ENCODE measurements at places on chromosomes 12 and 14.

DNA sequence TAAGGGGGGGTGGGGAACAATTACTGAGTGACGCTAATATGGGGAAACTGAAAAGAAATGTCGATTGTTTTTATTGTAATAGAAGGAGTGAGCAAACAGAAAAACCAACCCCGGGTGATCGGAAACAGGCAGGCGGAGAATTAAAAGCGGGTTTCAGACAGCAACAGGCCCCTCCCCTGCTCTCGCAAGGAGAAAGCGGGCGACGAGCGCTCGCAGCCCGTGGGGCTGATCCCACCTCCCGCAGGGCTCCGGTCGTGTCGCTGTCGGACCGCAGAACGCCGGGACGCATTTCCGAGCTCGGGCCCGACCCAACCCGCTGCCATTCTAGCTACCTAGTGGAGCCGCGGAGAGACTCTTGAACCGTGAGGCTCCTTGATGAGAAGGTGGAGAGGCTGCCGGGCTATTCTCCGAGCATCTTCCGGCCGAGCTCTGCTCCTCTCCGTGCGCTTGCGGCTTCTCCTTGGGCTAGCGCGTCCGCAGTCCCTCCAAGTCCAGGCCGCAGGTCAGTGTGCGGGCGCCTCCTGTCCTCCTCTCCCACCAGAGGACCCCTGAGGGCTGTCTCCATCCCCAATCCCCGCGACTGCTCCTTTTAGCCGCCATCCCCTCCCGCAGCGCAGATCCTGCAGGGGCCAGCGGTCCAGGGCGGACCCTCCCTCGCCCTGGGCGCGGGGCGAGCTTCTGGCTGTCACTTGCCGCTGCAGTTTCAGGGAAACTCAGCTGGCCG lies 4.1 kb upstream of the PAX9 start:
- no peak for DNase-seq

- DNase-seq: no peak
Measured at GRCh38 chr14:89866458-89866857, 88.1 kb downstream of the EFCAB11 start.

GRCh38 chr14:67704484-67705089 lies 2.9 kb downstream of the RDH12 start:
- peak; percentile 35 for DNase-seq

DNA sequence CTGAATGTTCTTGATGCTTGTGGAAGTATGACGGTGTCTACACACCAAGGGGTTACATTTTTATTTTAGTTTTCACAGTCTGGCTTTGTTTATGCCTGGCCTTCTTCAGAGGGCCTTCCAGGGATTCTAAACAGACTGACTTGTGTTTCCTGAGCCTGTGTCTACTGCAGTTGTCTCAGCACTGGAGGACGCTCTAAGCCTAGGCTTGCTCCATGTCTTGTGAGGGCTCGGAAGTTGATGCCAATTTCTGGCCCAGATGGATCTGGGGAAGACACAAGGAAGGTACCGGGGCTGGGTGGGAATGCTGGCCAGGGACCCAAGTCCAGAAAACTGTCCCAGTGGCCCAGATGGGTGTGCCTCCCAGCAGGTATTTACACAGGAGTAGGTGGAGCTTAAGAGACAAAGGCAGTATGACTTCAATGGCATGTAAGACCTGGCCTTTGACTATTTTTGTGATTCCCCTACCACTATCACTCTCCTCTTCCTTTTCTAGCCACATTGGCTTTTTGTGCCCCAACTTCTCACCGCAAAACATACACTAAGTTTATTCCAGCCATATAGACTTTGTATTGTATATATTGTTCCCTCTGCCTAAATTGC lies 56.9 kb downstream of the GPR137C start:
- no peak for DNase-seq

DNA sequence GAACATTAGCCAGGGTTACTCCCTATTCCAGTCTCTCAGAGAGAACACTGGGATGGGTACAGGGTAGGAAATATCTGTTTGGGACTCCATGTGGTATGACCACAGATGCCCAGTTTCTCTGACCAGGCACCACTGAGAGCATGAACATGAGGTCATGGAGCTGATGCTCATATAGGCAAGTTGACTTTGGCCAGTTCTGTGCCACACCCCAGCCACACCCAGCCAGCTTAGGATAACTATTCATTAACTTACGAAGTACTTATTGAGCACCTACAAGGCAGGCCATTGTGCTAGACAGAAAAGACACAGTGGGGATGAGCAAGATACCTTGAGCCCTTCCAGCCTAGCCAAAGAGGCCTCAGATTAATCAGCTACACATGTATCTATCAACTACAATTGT lies 262.5 kb downstream of the DPF3 start:
- DNase-seq: no peak

DNA sequence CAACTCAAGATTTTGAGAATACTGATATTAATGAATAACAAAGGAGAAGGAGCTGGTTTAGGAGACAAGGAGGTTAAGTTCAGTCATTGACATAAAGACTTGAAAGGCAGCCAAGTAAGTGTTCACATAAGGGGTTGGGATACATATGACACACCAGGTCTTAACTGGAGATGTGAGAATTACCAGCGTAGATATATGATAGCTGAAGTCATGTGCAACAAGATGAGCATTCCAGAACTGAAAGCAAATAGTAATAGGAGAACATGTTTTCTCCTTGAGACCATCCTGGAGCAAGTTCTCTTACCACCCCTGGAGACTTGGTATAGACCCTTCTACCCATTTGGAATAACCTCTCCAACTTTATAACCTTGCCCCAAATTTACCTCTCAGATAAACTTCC lies 43.3 kb upstream of the NPFF start:
- DNase-seq: no peak
